Hepatocyte (in vitro differentiated cells): ENCODE measurements at places on chromosomes 6 and 20. TPM values are rescaled to one million over a fixed set of nuclear protein-coding genes. Genes with fewer than 3 reads are reported as not detected.

Gene PPIL1
- 52.3 and 53.0 TPM in 2 replicates for total RNA-seq

Gene GCNT2
- total RNA-seq = 36.4 and 39.3 TPM in 2 replicates

Gene WASF1
- 14.1 and 15.8 TPM in 2 replicates for total RNA-seq

Gene SYNDIG1
- 1.4 and 1.5 TPM in 2 replicates for total RNA-seq

DNA sequence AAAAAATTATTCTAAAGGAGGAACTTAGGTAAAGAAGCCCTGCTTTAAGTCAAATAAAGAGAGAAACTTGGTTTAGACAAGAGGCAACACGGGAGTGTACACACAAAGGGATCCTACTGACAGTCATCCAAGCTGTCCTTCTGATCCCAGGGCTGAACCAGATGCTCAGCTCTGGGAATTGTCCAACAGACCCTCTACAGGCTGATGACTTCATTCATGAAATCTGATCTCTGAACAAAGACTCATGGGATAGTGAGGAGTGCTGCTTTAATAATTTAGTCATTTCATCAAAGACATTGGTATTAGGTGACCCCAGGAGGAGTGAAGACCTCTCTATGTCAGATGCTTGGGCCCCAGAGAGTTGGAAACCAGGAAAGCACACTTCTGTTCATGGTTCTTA, 65.6 kb upstream of the ARMH2 start:
- no peak overlapping the region for H3K4me3 ChIP-seq
- H3K36me3 ChIP-seq = no peaks in the 10 kb centered on the region
- no peaks in the 10 kb centered on the region for H3K4me1 ChIP-seq

- H3K4me1 ChIP-seq = no peaks in the 10 kb centered on the region
- H3K27me3 ChIP-seq = no peaks in the 10 kb centered on the region
- no peak for DNase-seq
- H3K27ac ChIP-seq = no peak overlapping the region
- no peak overlapping the region for H3K4me3 ChIP-seq
- no peaks in the 10 kb centered on the region for H3K36me3 ChIP-seq
These were observed 244.8 kb downstream of the FARS2 start for GRCh38 chr6:5506149-5506548.

DNA sequence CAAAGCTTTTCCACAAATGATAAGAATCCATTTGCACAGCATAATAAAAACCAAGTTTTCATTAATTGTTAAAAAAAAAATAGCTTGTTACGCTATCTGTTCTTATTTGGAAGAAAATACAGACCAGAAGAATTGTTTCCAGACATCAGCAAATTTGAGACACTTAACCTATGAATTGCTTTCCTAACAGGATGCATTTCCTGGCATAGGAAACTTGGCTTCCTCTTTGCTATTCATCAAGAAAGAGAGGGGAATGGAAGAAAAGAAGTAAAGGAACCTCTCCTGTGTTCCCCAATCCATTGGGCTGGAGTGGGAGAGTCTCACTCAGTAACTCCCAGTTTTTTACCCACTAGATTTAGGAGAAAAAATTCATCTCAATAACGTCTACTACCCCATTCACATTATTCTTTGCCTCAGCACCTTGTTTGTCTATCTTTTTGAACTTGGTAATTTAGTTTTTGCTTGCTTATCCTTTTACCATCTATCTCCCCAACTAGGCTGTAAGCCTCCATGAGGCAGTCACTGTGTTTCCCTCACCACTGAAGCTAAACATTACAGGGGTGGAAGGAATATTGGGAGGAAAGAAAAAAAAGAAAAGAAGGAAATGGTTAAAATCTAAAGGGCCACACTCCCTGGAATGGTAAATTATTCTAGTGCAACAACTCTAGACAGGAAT, 150.3 kb downstream of the COL21A1 start:
- H3K36me3 ChIP-seq = no peaks in the 10 kb centered on the region
- no peak overlapping the region for H3K4me3 ChIP-seq
- H3K4me1 ChIP-seq = peaks cover 4% of the 10 kb centered on the region
- no peaks in the 10 kb centered on the region for H3K27me3 ChIP-seq

GRCh38 chr6:159376516-159377158, 207.4 kb downstream of the FNDC1 start:
- no peaks in the 10 kb centered on the region for H3K4me1 ChIP-seq
- no peaks in the 10 kb centered on the region for H3K27me3 ChIP-seq
- H3K27ac ChIP-seq = no peak overlapping the region
- H3K4me3 ChIP-seq = no peak overlapping the region
- no peaks in the 10 kb centered on the region for H3K36me3 ChIP-seq

- H3K27me3 ChIP-seq = no peaks in the 10 kb centered on the region
- DNase-seq = no peak
- H3K4me1 ChIP-seq = no peaks in the 10 kb centered on the region
- H3K27ac ChIP-seq = no peak overlapping the region
These were observed 633.5 kb downstream of the RFPL4B start for GRCh38 chr6:112980676-112981075.

GRCh38 chr6:141123497-141123896, 1009.2 kb upstream of the GJE1 start:
- H3K27me3 ChIP-seq = no peaks in the 10 kb centered on the region
- no peaks in the 10 kb centered on the region for H3K4me1 ChIP-seq
- no peak for DNase-seq
- H3K36me3 ChIP-seq = no peaks in the 10 kb centered on the region

DNA sequence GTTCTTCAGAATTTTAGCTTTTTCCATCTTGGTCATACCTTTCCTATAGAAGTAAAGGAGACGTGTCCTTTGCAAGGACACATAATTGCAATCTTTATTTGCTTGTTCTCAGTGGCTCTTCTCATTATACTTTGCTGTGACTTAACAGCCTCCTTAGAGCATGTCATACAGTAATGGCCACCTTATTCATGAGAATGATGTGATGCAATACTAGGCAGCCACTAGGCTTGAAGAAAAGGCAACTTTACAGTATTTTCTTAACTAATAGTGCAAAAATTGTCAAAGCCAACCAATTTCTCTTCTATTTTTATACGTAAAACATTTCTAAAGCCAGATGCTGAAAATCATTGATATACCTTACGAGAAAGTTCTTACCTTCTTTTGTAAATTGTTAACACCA, 1296.8 kb upstream of the EYS start:
- no peaks in the 10 kb centered on the region for H3K4me1 ChIP-seq
- no peak overlapping the region for H3K4me3 ChIP-seq
- DNase-seq = no peak
- no peaks in the 10 kb centered on the region for H3K27me3 ChIP-seq
- H3K27ac ChIP-seq = no peak overlapping the region
- H3K36me3 ChIP-seq = no peaks in the 10 kb centered on the region

DNA sequence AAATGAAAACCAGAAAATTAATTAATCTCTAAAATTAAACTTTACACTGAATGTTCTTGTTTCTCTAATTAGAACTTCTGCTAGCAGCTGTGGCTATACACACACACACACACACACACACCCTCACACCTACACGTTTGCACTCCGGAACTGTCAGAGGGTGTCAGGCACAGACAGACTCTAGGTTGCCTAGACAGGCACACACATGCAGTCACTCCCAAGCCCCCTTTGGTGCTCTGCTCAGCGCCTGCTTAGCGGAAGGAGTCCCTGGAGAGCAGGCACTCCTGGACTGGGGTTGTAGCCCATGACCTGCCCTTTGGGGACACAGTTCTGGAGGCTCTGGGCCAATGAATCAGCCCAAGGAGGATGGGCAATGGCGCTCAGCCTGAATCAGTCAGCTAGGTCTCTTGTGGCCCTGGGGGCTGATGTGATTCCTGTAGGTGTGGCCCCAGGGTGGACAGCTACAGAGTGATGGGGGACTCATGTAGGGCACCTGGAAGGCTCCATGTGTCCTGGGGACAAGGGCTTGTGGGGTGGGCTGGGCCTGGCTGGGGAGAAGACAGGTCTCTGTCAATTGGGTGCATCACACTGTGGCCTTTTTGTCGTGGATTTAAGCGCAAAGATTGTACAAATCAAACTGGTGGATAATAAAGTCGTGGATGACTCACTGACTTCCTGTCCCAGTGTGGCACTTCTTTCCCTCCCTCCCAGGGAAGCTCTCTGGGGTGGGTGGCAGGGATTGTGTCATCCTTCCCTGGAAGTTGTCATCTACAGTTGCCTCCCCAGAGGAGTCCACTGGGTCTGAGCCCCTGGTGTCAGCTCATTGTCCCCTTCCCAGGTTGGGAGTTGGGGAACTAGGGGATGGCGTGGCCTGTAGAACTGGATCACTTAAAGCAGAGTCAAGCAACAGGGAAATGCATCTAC, 8.8 kb downstream of the TMEM151B start:
- no peaks in the 10 kb centered on the region for H3K4me1 ChIP-seq
- H3K4me3 ChIP-seq = no peak overlapping the region
- peaks cover 61% of the 10 kb centered on the region for H3K27me3 ChIP-seq
- no peak for DNase-seq
- H3K27ac ChIP-seq = no peak overlapping the region

GRCh38 chr6:134080171-134080795, 27.9 kb upstream of the SLC2A12 start:
- no peak overlapping the region for H3K4me3 ChIP-seq
- H3K4me1 ChIP-seq = no peaks in the 10 kb centered on the region
- H3K27me3 ChIP-seq = no peaks in the 10 kb centered on the region
